ENCODE measurements at places on chromosomes 6 and 20.
A peak's percentile ranks its signal among the peaks of the same experiment; 100 is the strongest.

DNA sequence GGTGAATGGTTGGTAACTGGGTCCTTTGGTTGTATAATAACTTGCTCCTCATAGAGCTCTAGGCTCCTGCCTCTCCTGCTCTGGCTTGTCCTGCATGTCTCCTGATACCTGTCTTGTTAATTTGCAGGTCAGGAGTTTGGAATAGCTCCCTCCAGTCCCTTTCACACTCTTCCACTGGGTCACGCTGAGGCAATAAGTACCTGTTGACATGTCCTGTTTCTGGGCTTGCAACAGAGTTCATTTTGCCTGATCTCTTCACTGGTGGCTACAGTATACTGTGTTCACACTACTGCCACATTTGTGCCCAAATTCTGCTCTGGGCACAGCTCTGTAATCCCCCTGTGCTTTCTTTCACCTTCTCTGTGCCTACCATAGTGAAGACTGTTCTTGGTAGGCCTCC lies 25.4 kb upstream of the C20orf144 start:
- no peak for DNase-seq

GRCh38 chr6:138397128-138398122 lies 6.6 kb upstream of the HEBP2 start:
- no peak for DNase-seq

DNA sequence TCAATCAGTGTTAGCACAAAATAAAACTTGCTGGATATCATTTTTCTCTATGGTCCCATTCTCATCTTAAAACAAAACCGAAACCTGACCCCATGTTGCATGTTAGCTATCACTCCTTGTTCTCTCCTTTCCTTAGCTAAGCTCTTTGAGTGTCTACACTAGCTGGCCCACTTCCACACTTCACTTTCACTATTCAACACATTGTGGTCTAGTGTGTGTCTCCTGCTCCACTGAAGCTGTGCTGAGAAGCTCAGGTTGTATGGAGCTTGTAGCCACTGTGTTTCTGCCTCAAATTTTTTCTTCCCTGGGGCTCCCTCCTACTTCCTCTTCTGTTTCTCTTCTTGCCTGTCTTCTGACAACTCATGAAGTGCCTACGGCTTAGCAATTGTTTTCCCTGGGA lies 223.0 kb downstream of the NKAIN2 start:
- DNase-seq = no peak

DNA sequence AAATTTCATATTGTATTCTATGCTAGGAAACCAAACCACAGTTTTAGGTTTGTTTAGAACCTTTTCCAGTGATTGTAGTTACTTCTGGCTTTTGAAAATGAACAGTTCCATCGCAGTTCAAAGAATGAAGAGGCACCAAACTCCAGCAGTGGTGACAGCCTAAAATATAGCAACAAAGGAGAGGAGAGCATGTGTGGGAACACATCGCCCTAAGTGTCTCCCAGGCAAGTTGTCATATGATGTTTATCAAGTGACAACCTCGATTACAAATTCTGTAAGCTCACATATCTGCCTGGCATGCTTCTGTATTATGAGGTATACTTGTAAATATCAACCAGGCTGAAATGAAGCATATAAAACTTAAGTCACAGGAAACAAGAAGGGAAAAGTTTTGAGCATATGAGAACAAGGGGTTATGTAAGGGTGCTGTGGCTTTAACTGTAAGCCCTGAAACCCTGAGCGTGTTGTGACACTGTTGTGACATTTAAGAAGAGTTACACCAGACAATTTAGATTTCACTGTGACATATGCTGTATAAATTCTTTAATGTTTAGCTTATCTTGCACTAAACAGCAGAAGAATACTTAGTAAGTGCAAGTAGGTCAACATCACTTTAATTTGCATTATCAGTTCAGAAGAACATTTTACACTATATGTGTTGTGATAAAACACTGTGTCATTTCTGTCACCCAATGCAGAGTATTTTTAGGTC lies 29.1 kb upstream of the FBXL4 start:
- no peak for DNase-seq

- DNase-seq = no peak
Measured at GRCh38 chr6:146460941-146461340, 82.7 kb upstream of the RAB32 start.

DNA sequence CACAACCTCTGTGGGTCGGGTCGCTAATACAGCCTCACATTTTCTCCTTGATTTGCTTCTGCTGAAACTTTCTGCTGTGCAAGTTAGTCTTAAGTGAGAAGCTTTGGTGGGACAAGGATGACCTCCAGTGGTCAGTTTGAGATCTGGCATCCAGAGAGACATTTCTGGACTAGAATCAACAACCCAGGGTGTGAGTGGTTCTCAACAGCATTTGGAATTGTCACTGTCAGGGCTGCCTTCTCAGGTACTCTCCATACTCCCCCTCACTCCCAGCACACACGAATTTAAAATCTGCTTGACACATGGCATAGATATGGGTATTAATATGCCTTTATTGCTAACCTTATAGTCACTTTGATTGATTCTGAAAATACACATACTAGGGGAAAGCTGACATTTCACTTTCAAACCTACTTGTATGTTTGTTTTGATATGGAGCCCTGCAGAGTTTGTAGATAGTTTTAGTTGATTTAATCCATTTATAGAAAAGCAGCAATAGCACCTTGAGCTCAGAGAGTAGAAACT lies 13.2 kb downstream of the OTOR start:
- peak; percentile 26 for DNase-seq

DNA sequence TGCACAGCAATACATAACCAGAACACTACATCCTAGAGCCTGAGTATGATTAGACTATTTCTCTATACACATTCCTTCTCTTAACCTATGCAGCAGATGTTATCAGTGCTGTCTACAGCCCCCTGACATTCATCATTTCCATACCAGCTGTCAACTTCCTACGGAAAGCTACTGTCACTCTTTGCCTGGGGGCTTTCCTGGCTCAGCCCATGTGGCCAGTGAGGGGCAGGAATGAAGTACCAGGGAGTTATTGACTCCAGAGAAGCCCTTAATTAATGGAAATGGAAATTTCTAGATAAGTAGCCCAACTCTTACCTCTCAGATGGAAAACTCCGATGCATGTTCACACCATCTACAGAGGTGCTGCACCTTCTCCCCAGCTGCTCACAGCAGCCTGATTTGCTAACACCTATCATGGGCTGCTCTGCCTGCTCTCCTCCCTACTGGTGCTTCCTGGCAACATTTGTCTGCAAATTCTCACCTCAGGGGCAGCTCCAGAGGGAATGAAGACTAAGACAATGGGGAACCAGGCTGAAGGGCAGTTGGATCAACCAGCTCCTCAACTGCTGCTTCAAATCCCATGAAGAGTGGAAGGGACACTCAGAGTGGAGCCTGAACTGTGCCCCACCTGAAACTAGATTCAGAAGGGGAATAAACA lies 59.6 kb downstream of the LINC00237 start:
- DNase-seq = no peak

GRCh38 chr20:54140927-54141566 lies 32.7 kb downstream of the CYP24A1 start:
- DNase-seq = no peak

- no peak for DNase-seq
Measured at GRCh38 chr6:163288915-163289314, 125.6 kb upstream of the QKI start.

GRCh38 chr20:237929-238328 lies 10.9 kb downstream of the DEFB129 start:
- no peak for DNase-seq

DNA sequence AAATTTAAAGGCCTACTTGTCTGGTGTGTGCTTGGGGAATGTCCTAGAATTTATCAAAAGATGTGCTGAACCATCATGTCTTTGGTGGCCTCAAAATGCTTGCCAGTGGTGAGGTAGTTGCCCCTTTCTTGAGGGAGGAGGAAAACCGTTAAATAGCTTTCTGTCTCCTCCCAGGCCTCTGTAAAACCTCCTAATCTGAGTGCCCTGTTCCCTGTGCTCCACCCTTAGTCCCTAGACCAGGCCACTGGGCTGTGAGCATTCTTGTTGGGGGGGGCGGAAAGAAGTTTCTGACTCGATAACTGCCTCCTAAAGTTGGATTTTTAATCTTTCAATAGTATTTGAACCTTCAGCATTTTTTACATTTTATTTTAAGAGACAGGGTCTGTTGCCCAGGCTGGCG lies 23.1 kb downstream of the JARID2 start:
- no peak for DNase-seq

- DNase-seq = no peak
Measured at GRCh38 chr20:35768731-35769664, 2.8 kb upstream of the PHF20 start.

DNA sequence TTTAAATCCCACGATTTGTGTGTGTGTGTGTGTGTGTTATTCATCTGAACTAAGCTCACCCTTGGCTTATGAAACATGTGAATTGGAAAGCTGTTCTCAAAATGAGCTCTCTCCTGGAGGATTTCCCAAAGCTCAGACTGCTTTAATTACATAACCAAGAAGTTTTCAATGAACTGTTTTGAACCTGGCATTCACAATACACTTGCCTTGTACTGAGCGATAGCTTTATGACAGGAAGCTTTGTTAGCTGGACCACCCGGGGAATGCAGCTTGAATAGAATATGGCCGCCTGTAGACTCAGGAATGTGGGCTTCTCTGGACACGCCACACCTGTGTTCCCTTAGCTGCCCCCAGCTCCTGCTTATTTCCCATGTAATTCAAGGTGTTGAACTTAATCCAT lies 71.4 kb upstream of the PREP start:
- no peak for DNase-seq

- DNase-seq = no peak
Measured at GRCh38 chr6:20058912-20059311, 153.4 kb downstream of the MBOAT1 start.

- DNase-seq = no peak
Measured at GRCh38 chr20:15265581-15266309, 928.3 kb upstream of the FLRT3 start.

DNA sequence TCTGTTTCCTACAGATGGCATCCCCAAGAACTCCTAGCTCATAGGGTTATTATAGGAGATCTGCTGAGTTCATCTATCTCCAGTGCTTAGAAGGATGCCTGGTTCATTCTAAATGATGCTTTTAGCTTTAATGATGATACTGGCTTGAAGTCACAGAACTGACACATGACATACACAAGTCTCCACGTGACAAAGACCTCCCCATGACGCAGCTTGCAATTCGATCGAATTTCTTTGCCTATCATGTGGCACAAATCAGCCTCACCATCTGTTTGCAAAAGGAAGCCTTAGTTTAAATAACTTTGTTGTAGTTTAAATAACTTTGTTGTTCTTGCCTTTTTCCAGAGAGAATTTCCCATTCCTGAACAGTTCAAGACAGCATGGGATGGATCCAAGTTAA lies 44.1 kb upstream of the FAM8A1 start:
- DNase-seq = no peak

DNA sequence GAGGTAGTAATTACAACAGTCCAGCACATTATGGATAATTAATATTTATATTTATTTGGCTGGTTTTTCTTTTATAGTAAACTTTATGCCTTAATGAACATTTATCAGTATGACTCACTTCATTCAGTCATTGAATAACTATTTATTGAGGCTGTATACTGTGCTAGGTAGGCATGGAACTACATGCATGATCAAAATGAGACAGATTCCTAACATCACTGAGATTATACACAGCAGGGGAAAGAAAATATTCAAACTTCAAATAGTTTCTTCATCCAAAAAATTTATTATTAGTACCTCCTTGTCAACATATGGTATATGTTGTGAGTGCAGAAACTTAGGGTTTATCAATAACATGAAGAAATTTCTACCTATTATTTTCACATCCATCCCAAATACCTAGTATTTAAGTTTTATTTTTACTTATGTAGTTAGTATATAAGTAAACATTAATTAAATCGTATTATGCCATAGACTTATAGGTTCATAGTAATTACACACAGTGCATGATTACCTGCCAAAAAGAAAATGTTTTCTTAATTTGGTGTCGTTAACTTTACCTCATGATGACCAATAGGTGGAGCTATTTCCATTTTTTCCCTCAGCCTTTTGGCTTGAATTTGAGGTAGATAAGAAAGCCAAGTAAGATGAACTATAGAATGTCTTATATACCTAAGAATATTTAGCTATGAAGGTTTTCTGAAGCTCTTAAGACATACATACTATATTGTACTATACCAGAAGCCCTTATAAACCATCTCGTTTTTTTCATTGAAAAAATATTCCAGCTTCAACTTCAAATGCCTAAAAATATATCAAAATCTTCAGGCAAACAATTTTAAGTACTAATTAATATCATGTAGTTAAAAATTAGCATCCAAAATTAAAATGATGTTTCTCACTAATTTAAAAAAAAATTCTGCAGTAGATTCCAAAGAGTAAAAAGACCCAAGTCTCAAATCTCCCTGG lies 12.5 kb upstream of the TMEM30A start:
- no peak for DNase-seq

DNA sequence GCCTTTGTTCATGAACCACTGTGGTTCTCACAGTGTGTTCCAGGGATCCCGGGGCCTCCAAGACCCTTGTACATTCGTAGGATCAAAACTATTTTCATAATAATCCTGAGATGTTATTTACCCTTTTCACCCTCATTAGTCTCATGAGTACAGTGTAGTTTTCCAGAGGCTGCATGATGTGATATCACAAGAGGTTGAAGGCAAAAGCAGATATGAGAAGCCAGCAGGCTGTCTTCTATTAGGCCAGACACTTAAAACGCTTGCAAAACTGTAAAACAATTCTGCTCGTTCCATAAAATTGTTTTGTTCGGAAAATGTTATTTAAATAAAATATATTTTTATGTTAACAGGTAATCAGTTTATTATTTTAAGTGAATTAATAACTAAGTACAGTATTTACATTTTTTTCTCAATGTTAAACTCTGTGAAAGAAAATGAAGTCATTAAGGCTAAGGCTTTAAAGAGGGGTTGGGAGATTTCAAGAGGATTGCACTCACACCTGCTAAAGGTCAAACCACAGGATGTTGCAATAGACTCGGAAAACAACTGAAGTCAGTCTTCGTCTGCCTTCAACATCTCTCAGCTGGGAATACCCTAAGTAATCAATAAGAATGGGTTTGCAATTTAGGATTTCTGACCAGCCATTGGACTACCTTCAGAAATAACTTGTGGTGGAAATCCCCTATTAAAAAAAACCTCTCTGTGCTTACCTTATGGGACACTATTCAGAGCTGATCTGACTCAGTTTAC lies 474.2 kb downstream of the KIF16B start:
- no peak for DNase-seq

- no peak for DNase-seq
Measured at GRCh38 chr6:105886814-105887544, 199.2 kb upstream of the PRDM1 start.

DNA sequence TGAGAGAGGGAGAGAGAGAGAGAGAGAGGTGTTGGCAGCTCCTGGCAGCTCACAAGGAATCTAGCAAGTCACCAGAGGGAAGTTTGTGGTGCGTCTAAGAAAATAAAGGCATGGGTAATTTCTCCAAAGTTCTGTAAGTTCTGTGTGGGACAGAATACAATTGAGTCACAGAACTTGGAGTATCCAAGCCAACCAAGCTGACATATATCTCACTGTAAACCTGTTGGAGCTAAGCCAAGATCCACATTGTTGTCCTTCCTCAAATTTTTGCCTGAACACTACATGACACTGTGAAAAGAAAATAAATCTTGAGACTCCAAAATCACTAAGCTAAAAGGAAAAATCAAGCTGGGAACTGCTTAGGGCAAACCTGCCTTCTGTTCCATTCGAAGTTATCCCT lies 436.7 kb downstream of the MEI4 start:
- DNase-seq = no peak

GRCh38 chr6:64217721-64218620 lies 582.4 kb downstream of the PHF3 start:
- no peak for DNase-seq

GRCh38 chr6:113763876-113764275 lies 93.3 kb upstream of the MARCKS start:
- no peak for DNase-seq

GRCh38 chr6:77492530-77492929 lies 29.2 kb upstream of the HTR1B start:
- DNase-seq = no peak

- no peak for DNase-seq
Measured at GRCh38 chr20:45088247-45088646, 12.7 kb downstream of the KCNS1 start.

All from stimulated activated CD8-positive, alpha-beta memory T cell treated with anti-CD3 and anti-CD28 coated beads, Interleukin-12 subunit alpha, Interleukin-12 subunit beta, amount 100 ng/mL, for 1 hour (primary cell).